Uterus (tissue), 4 donors: ENCODE measurements at places on chromosomes 6 and 20.

DNA sequence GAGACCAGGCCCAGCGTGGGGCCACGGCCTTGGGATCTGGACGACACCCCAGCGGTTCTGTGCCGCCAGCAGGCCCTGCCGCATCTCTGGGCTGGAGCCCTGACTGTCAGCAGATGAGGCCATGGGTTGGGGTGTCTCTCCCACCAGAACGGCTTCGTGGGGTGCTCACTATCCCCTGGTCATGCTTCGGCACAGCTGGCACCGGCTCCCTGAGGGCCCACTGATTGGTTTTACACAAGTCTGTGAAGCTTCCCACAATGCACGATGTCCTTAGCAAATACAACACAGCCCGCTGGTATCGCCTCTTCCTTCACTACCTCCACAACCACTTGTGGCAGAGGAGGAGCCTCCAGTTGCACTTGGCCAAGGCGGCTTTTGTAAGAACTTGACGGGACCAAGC lies 94.3 kb downstream of the THBS2 start:
- no peak for DNase-seq

DNA sequence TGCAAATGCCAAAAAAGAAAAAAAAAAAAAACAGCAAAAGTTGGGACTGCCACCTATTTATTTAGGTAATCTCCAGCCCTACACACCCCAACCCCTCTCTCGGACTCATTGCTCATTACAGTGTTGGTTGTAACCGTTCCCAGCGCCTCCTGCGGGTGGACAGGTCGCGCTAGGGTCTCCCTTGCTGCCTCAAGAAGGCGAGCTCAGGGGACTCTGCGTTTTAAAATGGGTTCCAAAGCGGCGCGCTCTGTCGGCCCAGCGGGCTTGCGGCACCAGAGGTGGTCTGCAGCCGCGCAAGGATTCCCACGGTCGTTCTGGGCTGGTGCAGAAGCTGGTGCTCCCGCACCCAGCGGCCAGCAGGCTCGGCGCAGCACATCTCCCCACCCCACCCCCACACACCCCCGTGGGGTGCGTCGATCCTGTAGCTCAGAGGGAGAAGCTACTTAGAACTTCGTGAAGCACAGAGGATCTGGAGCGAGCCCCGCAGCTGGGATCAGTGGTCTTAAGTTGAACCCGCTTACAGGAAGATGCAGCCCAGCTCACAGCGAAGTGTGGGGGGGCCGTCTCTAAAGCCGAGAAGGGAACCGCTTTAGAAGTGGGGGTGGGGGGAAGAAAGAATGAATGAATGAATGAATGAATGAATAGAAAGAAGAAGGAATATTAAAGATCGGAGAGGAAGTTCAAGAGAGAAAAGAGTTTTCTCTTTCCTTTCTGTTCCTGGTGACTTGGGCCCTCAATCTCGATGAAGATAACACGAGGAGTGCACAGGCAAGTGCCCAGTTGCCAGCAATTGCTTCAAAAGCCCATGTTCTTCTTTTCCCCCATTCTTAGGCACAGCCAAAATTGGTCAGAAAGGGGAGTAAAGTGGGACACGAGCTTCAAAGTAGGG lies 780 bp downstream of the TFAP2A start:
- no peak for DNase-seq

GRCh38 chr6:156597095-156597494 lies 180.1 kb upstream of the ARID1B start:
- DNase-seq = no peak

- DNase-seq = no peak
These were observed 166.8 kb upstream of the CST7 start for GRCh38 chr20:24782301-24782700.
